Fibroblast of skin of abdomen (primary cell): ENCODE measurements at places on chromosomes 7 and 10.

DNA sequence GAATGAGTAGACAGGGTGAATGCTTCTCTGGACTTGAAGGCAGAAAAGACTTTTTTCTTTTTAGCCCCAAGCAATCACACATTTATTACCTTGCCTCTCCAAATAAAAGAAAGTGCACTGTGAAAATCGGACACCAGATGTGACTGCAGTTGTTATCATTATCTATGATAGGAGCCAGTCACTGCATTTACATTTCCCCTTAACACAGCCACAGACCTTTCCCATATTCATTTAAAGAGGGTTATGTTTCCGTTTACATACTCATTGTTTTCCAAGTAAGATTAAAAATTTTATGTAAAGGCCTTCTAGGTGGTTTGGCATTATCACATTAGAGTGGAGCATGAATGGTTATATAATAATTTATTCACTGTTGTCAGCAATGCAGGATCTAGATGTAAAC is 586.8 kb downstream of the SORCS1 start:
- no peak for DNase-seq

GRCh38 chr7:148664324-148664723 is 34.4 kb upstream of the CUL1 start:
- peak; percentile 23 for DNase-seq

- no peak for DNase-seq
These were observed 78.2 kb downstream of the FGFR2 start for GRCh38 chr10:121519901-121520493.

GRCh38 chr7:143384661-143385631 is 3.8 kb downstream of the ZYX start:
- no peak for DNase-seq

- peak; percentile 91 for DNase-seq
These were observed 178.2 kb downstream of the DIP2C start for GRCh38 chr10:511101-511848.

DNA sequence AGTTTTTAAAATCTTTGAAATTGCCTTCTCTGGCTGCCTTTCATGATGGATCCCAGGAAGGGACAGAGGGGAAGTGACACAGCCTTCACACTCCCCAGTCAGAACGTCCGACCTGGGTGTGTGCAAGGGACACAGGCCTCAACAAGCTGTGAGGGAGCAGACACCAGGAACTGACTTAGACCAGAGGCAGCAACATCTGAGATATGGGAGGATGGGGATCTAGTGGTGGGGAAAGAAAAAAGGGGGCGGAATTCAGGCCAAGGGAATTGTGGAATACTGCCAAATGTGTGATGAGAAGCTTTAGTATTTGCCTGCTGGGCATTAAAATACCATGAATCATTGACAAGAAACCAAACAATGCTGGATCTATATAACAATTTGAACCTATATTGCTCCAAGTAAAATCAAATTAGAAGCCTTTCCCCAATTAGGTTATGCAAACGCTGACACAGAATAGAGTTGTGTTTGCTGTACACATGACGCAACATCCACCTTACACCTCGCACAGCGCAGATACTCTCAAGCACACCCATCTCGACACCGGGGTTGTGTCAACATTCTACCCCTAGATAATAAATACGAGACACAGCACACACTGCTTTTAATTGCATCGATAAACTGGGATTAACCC is 17.2 kb upstream of the MNX1 start:
- DNase-seq: no peak

DNA sequence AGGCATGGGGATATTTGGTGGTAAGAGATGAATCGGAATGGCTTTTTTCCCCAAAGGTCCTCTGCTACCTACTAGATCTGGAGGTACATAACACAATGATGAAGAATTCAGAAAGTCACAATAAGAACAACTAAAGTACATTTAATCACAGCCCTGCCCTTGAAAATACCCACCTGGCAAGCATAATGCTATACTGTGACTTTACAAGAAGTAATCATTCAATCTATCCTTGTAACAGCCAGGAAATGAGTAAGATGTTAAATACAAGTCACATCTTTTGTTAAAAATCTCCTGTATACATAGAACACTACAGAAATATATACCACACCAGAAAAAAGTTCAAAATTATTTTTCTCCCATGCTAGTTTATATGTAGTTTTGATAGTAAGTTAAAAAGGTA is 108.3 kb upstream of the ABCB5 start:
- DNase-seq: no peak

DNA sequence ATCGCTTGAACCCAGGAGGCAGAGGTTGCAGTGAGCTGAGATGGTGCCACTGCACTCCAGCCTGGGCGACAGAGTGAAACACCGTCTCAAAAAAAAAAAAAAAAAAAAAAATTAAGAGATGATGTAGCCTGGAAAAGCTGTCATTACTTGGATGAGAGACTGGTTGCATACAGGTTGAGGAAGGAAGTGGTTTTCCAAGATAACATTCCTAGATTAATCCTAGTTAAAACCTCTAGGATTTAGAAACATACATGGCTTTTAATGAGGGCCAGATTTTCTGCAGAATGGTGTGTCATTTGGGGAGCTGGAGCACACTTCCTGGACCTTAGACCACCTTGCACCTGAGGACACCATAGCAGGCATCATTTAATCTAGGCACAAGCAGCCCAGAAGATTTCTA is 17.8 kb downstream of the VWA2 start:
- peak; percentile 53 for DNase-seq

DNA sequence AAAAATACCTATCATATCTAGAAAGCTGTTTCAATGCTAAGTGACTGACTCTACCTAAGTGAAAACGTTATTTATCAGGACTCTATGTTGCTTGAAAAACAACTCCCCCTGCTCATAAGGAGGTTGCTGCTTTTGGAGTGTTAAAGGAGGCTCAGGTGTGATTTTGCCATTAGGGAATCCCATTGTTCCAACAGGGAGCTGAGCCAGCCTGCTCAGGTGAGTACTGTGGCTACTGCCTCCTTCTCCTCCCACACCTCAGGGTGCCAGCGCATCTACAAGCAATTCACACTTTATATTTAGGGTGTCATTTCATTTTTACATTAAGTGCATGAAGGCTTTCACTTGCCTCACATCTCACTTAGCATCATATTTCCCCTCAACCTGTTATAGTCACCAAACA is 84.7 kb downstream of the SEM1 start:
- DNase-seq: no peak

DNA sequence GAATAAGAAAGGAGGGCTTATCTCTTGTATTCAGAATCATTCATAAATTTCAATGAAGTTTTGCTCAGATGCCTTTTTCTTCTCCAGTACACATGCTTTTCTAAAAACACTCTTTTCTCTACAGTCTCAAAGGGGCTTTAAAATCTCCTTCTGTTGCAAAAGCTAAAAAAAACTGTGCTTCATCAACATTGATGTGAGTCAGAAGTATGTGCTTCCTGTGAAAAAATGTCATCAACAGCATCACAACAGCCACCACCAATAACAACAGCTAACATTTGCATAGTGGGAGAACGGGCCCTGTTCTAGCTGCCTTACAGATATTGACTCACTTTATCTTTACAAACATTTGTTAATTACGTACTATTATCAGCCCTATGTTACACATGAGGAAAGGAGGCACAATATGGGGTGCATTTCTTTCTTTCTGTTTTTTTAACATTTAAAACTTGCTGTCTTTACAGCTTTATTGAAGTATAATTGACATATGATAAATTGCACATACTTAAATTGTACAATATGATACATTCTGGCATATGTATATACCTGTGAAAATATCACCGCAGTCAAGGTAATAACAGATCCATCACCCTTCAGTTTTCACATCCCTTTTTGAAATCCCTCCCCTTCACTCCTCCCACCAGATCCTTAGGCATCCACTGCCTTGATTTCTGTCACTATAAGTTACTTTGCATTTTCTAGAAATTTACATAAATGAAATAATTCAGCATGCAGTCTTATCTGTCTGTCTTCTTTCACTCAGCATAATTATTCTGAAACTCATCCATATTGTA is 1605.4 kb upstream of the LRRTM3 start:
- DNase-seq: no peak

- DNase-seq: no peak
These were observed 16.6 kb downstream of the LANCL2 start for GRCh38 chr7:55381696-55382095.

DNA sequence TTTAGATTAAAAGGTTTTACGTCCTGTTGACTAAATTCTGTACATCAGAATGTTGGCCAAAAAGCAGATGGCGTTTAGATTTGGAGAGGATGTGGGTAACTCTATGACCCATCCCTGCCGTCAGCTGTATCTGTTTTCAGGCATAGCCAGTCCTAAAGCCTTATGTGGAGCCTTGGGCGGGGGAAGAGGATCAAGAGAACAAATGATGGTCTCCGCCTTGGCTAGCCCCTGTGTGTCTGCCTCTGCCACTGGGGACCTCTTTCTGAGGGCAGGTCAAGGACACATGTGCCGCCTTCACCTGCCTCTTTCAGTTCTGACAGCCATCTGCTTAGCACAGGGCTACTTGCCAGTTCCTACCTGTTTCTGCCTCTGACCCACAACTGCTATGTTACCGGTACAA is 24.1 kb downstream of the PDSS1 start:
- no peak for DNase-seq

- DNase-seq: no peak
These were observed 13.4 kb downstream of the SGMS1 start for GRCh38 chr10:50610368-50610767.

DNA sequence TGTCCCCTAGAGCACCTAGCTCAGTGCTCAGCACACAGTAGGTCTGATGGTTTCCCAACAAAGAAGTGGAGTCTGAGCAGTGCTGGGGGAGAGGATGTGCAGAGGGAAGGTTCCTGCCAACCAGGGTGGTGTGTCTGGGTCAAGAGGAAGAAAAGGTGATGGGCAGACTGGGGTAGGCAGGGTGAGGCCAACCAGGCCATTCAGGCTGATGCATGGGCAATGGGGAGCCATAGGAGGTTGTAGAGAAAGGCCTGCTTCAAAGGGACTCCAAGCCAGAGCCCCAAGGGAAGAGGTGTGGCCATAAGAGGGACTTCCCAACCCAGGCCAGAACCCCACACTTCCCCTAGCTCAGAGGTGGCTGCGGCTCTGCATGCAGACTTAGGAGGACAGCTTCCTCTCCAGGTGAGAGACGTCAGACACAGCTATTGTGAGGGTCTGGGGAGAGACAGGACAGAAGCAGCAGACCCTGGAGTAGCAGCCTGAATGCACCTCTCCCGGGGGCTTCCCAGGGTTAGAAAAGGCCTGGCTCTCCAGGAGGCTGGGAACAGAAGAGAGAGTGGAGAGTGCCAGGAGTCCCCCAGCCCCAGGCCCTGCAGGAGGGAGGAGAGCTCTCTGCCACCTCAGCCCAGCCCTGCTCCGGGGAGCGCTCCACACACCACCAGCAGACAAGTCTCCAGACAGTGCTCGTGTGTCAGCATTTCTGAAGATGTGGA is 87.4 kb upstream of the ZMIZ1 start:
- DNase-seq: no peak

DNA sequence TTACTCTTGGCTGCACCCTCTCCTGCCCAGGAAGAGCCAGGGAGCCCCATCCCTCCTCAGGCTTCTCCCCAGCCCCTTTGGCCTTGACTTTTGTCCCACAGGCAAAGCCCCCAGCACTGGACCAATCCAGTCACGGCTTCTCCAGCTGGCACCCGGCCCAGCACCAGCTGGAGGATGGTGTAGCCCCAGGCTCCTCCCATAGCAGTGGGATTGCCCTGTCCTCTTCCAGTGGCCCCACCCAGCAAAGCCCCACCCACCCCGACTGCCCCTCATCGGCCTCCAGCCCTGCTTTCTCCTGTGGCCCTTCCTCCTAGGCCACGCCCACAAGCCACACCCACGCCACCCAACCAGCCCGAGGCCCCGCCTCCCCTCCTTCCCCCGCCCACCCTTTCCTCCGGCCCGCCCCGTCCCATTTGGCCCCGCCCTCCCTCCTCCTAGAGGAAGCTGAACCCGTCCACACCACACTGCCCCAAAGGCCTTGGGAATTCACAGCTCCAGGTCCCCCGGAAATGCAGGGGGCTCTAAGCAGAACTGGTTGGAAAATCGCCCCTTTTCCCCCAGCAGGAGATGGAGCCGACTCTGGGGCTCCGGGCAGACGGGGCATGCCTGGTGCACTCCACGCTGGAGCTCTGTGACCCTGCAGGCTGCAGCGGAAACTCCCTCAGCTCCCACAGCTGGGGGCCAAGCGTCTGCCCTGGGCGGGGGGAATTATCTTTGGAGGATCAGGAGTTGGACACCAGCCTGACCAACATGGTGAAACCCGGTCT is 25.2 kb downstream of the GET4 start:
- peak; percentile 74 for DNase-seq

GRCh38 chr7:120170834-120171233 is 102.1 kb upstream of the KCND2 start:
- DNase-seq: peak; percentile 31

- DNase-seq: no peak
These were observed 341.5 kb upstream of the NPVF start for GRCh38 chr7:25569765-25570164.

GRCh38 chr10:119750391-119751230 is 24.8 kb downstream of the INPP5F start:
- peak; percentile 76 for DNase-seq

- DNase-seq: no peak
These were observed 86.6 kb downstream of the PHTF2 start for GRCh38 chr7:77885155-77885554.

- no peak for DNase-seq
These were observed 94.4 kb downstream of the MAP3K8 start for GRCh38 chr10:30528429-30528786.

GRCh38 chr10:31204090-31204489 is 114.9 kb upstream of the ZEB1 start:
- DNase-seq: peak; percentile 53

DNA sequence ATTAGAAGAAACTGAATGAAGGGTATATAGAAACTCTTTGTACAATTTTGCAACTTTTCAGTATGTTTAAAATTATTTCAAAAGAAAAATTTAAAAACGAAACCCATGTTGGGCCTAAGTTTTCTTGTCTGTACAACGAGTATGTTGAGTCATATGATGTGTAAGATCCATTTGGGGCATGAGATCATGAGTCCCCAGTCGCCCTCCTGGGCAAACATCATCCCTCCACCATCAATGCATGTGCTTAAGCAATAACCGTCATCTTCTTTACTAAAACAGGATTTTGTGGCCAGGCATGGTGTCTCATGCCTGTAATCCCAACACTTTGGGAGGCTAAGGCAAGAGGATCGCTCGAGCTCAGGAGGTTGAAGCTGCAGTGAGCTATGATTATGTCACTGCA is 54.2 kb upstream of the CDCA7L start:
- peak; percentile 8 for DNase-seq
